ENCODE measurements at places on chromosomes 5 and 9. TPM values are rescaled to one million over a fixed set of nuclear protein-coding genes. Genes with fewer than 3 reads are reported as not detected.

The AJM1 gene
- total RNA-seq, result 0.66 TPM

The ROPN1L gene
- 0.53 TPM for total RNA-seq

The PCDHA3 gene
- 0.14 TPM for total RNA-seq

The PCDHA4 gene
- total RNA-seq, result 0.22 TPM

The FANCC gene
- 12.1 TPM for total RNA-seq

The PFN3 gene
- total RNA-seq, result not detected

The FBN2 gene
- 208 TPM for total RNA-seq

The PRR16 gene
- total RNA-seq, result 0.66 TPM

The SMIM32 gene
- not detected for total RNA-seq

The SLC27A6 gene
- total RNA-seq, result 0.07 TPM

The ATG12 gene
- total RNA-seq, result 77.8 TPM

The TMEM174 gene
- total RNA-seq, result not detected

The PHF24 gene
- total RNA-seq, result not detected

The TYRP1 gene
- total RNA-seq, result 0.66 TPM

The PRUNE2 gene
- 29.1 TPM for total RNA-seq

The RALGPS1 gene
- total RNA-seq, result 3.7 TPM

The PDE6A gene
- total RNA-seq, result not detected

The OR1Q1 gene
- total RNA-seq, result not detected

The KLHL3 gene
- total RNA-seq, result 29.7 TPM
